Activated naive CD8-positive, alpha-beta T cell treated with anti-CD3 and anti-CD28 coated beads, Interleukin-2, amount 50 U/mL, for 24 hours (primary cell): ENCODE measurements at places on chromosomes 11 and 22.

DNA sequence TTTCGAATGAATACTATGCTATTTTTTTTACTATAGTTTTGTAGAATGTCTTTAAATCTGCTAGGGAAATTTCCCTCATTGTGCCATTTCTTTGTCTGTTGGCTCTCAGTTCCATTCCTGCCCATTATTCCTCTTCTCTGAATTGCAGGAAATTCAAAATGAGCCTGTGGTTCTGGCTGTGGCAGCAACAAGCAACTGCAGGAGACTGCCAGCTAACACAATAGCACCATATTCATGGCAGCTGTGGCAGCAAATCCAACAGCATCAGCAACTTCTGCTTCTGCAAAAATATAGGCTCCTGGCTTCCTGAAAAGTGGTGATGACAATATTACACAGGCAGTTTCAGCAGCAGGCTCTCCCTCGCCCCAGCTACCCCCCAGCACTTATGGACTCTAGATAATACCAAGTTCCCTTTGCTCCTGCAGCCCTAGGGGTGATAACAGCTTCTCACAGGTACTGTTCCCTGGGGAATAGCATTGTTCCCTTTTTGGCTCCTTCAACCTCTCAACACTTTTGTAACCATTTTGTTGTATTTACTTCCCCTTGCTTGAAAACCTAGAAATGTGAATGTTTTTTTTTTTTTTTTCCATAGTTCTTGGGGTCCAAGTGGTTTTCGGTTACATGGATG is 9.3 kb downstream of the PATE4 start:
- no peak overlapping the region for H3K4me3 ChIP-seq
- H3K4me1 ChIP-seq: no peaks in the 10 kb centered on the region
- peaks cover 3% of the 10 kb centered on the region for H3K27me3 ChIP-seq
- no peak for DNase-seq

DNA sequence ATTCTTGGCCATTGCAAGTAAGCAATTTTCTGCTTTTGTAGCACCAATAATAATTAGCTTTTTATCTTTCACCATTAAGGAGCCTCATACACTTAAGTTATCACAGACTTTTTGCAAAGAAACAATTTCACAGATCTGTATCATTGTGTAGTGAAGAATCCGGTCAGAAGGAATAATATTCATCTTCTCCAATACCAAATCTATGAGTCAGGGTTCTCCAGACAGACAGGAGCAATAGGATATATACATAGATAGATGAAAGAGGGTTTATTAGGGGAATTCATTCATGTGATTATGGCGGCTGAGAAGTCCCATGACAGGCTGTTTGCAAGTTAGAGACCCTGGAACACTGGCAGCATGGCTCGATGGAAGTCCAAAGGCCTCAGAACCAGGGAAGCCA is 82.9 kb upstream of the UBASH3B start:
- no peak for DNase-seq
- no peaks in the 10 kb centered on the region for H3K4me1 ChIP-seq
- no peak overlapping the region for H3K27ac ChIP-seq
- H3K36me3 ChIP-seq: no peaks in the 10 kb centered on the region
- H3K27me3 ChIP-seq: peaks cover 3% of the 10 kb centered on the region

- no peak overlapping the region for H3K4me3 ChIP-seq
- H3K36me3 ChIP-seq: peaks cover 48% of the 10 kb centered on the region
- peaks cover 10% of the 10 kb centered on the region for H3K4me1 ChIP-seq
- H3K27me3 ChIP-seq: no peaks in the 10 kb centered on the region
- DNase-seq: no peak
These were observed 67.7 kb downstream of the TBC1D22A start for GRCh38 chr22:46829941-46830715.

DNA sequence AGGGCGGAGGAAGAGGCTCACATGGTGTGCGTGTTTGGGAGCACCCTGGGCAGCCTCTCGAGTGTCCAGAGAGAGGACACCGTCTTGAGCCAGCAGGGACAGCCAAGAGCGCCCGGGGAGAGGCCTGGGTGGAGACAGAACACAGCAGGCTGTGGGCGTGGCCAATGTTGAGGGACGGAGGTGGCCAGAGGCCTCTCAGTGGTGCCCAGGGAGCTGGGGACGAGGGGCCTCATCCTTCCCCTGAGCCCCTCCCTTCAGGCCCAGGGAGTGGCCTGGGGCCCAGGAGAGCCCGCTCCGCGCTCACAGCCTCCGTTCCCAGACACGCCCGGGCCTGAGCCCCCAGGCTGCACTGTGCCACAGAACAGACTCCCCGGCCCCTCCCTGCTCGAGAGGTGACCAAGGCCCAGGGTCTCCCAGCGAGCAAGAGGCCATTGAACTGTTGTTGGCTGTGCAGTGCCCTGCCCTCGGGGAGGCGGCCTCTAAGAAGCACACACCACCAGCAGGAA is 48.4 kb downstream of the CDKN1C start:
- no peaks in the 10 kb centered on the region for H3K36me3 ChIP-seq
- no peak for DNase-seq
- no peak overlapping the region for H3K27ac ChIP-seq
- H3K27me3 ChIP-seq: no peaks in the 10 kb centered on the region
- H3K4me1 ChIP-seq: no peaks in the 10 kb centered on the region
- H3K4me3 ChIP-seq: no peak overlapping the region

- H3K36me3 ChIP-seq: no peaks in the 10 kb centered on the region
- no peak overlapping the region for H3K4me3 ChIP-seq
- H3K27ac ChIP-seq: no peak overlapping the region
- H3K4me1 ChIP-seq: peaks cover 6% of the 10 kb centered on the region
These were observed 22.1 kb downstream of the NECTIN1 start for GRCh38 chr11:119706887-119707286.

GRCh38 chr22:23693979-23694680 is 3.3 kb downstream of the RGL4 start:
- no peak overlapping the region for H3K27ac ChIP-seq
- no peaks in the 10 kb centered on the region for H3K27me3 ChIP-seq
- H3K4me1 ChIP-seq: peaks cover 37% of the 10 kb centered on the region
- H3K4me3 ChIP-seq: no peak overlapping the region
- H3K36me3 ChIP-seq: peaks cover 18% of the 10 kb centered on the region
- no peak for DNase-seq

GRCh38 chr11:70577258-70577603 is 178.9 kb downstream of the CTTN start:
- no peak for DNase-seq
- no peaks in the 10 kb centered on the region for H3K4me1 ChIP-seq
- no peak overlapping the region for H3K27ac ChIP-seq
- H3K4me3 ChIP-seq: no peak overlapping the region
- no peaks in the 10 kb centered on the region for H3K36me3 ChIP-seq

DNA sequence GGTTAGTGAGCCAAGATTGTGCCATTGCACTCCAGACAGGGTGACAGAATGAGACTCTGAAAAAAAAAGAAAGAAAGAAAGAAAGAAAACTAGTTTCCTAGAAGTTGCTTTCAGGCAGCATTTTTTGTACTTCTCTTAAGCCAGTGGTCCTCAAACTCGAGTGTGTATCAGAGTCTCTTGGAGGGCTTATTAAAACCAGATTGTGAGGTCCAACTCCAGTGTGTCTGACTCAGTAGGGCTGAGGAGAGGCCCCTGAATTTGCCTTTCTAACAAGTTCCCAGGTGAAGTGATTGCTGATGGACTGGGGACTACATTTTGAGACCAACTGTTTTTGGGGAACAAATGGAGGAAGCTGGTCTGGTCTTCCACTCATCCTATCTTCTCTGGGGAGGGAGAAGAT is 57.5 kb upstream of the VSTM5 start:
- H3K27me3 ChIP-seq: peaks cover 4% of the 10 kb centered on the region
- H3K4me3 ChIP-seq: no peak overlapping the region
- no peak overlapping the region for H3K27ac ChIP-seq
- H3K36me3 ChIP-seq: no peaks in the 10 kb centered on the region
- no peak for DNase-seq
- H3K4me1 ChIP-seq: no peaks in the 10 kb centered on the region

GRCh38 chr11:70018816-70019215 is 59.3 kb upstream of the ANO1 start:
- no peaks in the 10 kb centered on the region for H3K4me1 ChIP-seq
- DNase-seq: no peak
- no peak overlapping the region for H3K27ac ChIP-seq

GRCh38 chr11:44257338-44258189 is 52.4 kb downstream of the ALX4 start:
- no peak overlapping the region for H3K4me3 ChIP-seq
- no peak for DNase-seq
- H3K36me3 ChIP-seq: peaks cover 6% of the 10 kb centered on the region
- H3K27me3 ChIP-seq: no peaks in the 10 kb centered on the region
- no peak overlapping the region for H3K27ac ChIP-seq

DNA sequence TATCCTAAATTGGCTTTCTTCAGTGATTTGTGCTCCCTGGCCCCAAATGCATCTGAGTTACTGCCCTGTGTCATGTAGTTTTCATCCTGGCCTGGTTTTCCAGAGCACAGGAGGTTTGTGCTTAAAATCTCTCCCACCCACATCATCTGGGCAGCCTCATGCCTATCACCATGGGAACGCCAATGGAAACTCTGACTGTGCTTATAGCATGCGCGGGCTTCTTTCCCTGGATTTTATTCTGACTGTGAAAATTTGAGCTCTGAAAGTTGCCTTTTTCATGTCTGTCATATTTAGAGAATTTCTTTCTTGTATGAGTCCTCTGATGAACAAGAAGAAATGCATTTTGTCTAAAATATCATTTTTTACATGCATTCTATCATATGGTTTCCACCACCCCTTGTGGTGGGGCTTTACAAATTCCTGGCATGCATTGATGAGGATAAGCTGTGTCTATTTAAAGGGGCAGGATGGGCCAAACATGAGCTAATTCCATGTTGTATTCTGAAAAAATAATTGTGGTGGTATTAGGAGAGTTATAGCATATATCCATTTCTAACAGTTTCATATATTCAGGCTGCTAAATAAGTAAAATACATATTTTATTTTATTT is 55.1 kb downstream of the IRAG1 start:
- H3K27me3 ChIP-seq: no peaks in the 10 kb centered on the region
- no peak overlapping the region for H3K27ac ChIP-seq
- H3K4me1 ChIP-seq: peaks cover 11% of the 10 kb centered on the region
- no peak for DNase-seq
- H3K36me3 ChIP-seq: no peaks in the 10 kb centered on the region
- H3K4me3 ChIP-seq: no peak overlapping the region

GRCh38 chr11:13495929-13496328 is at the start of gene PTH:
TSS of gene PTH (minus strand) at chr11:13495997. CDS start at chr11:13492855, 3,142 bp downstream.
- H3K36me3 ChIP-seq: no peaks in the 10 kb centered on the region
- no peak for DNase-seq
- H3K27me3 ChIP-seq: peaks cover 22% of the 10 kb centered on the region
- no peaks in the 10 kb centered on the region for H3K4me1 ChIP-seq
- H3K4me3 ChIP-seq: no peak within 1 kb of the TSS

DNA sequence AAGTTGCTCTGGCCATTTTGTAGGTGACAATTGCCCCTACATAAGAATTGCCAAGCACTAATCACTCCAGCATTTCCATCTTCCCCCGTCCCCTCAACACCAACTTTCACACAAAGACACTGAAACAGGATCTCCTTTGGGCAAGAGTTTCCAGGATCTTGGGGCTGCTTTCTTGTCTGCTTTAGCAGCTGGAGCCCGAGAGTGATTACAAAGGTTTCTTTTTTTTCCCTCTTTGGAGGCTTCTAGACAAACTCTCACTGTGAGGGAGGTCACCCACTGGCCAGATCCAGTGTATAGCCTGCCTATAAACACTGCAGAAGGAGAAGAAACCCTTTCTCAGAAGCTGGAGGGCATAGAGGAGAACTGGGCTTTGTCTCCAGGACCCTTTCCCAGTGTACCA is 92.5 kb downstream of the APIP start:
- peaks cover 9% of the 10 kb centered on the region for H3K27me3 ChIP-seq
- no peak overlapping the region for H3K27ac ChIP-seq
- DNase-seq: no peak
- H3K36me3 ChIP-seq: no peaks in the 10 kb centered on the region

DNA sequence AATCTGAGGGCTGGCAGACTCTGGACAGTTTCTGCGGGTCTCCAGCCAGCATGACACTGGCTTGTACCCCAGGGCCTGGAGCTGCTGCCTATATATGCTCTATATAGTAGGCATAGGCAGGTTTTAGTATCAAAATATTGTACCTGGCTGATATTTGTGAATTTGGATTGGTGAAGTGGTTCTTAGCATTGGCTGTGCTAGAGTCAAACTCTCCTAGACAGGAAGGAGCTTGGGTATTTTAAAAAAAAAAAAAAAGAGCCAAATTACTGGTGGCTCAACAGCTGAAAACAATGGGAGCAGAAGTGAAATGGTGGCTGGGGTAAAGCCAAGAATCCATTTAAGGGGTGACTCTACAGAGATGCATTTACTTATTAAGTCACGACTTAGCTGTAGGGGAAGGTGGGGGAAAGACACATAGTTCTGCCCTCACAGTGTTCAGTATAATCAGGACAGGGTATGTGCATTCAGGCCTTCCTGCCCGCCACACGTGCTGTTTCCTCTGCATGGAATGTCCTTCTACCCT is 11.0 kb upstream of the MTFP1 start:
- peaks cover 23% of the 10 kb centered on the region for H3K4me1 ChIP-seq
- H3K4me3 ChIP-seq: no peak overlapping the region
- peaks cover 47% of the 10 kb centered on the region for H3K36me3 ChIP-seq
- DNase-seq: no peak

GRCh38 chr22:42335839-42336378 is 65.5 kb upstream of the TCF20 start:
- peaks cover 5% of the 10 kb centered on the region for H3K4me1 ChIP-seq
- H3K4me3 ChIP-seq: no peak overlapping the region
- DNase-seq: no peak
- H3K27ac ChIP-seq: no peak overlapping the region
- H3K27me3 ChIP-seq: no peaks in the 10 kb centered on the region
- H3K36me3 ChIP-seq: no peaks in the 10 kb centered on the region

DNA sequence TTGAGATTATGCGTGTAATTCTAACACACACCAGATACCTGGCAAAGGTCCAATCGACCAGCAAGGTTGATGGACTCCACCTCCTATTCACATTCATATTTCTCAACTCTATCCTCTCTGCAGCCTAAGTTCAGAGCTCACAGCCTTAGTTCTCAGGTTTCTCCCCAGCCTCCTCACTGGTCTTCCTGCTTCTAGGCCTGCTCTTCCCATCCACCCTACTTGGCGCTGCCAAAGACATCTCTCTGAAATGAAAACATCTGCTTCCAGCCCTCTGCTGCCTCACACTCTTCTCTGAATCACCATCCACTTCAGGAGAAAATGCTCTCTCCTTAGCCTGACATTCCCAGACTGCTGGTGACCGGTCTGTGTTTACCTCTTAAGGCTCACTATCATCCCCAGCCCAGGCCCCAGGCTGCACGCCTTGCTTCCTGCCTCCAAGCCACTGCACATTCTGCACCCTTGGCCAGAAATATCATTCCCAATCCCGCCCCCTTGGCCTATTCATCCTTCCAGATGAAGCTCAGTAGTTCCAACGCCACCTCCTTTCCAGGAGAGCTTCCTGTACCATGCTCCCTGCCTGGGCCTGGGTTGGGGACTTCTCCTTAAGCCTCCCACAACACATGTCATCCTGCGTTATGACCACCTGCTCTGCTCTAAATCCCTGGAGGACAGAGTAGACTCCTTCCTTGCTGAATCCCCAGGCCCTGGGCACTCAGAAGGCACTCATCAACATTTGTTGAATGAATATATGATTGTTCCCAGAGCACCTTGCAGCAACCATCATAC is 3.5 kb downstream of the ARRB1 start:
- peaks cover 74% of the 10 kb centered on the region for H3K4me1 ChIP-seq
- peaks cover 5% of the 10 kb centered on the region for H3K27me3 ChIP-seq
- no peak overlapping the region for H3K27ac ChIP-seq
- no peak overlapping the region for H3K4me3 ChIP-seq
- no peak for DNase-seq
